ENCODE measurements at places on chromosomes 1 and 21. TPM values are rescaled to one million over a fixed set of nuclear protein-coding genes. Genes with fewer than 3 reads are reported as not detected.
A peak's percentile ranks its signal among the peaks of the same experiment; 100 is the strongest.

GRCh38 chr1:55632058-55632457 is 416.9 kb upstream of the USP24 start:
- no peaks in the 10 kb centered on the region for H3K4me1 ChIP-seq
- no peaks in the 10 kb centered on the region for H3K27me3 ChIP-seq
- H3K27ac ChIP-seq: no peak overlapping the region
- no peaks in the 10 kb centered on the region for H3K36me3 ChIP-seq
- DNase-seq: no peak

DNA sequence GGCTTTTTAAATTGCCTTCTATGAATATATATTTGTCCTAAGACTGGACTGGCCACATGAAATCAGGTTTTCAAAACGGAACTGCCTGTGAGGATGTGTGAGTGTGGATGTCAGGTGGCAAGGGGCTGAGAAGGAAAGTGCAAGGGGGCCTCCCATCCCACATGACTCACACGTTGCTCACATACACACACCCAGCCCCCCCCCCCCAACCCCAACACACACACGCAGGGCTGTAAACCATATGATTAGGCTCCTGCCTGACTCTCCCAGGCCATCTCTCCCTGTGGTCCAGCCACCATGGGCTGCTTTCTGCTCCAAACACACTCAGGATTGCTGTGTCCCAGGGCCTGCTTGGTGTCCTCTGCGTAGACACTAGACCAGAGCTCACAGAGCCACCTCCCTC is 22.4 kb downstream of the DEGS1 start:
- H3K36me3 ChIP-seq: no peaks in the 10 kb centered on the region
- no peaks in the 10 kb centered on the region for H3K27me3 ChIP-seq
- no peak overlapping the region for H3K4me3 ChIP-seq

- no peaks in the 10 kb centered on the region for H3K36me3 ChIP-seq
- H3K27ac ChIP-seq: no peak overlapping the region
- DNase-seq: no peak
- H3K27me3 ChIP-seq: no peaks in the 10 kb centered on the region
These were observed 49.3 kb downstream of the CDC42BPA start for GRCh38 chr1:227268943-227269342.

The HTR6 gene
- not detected for total RNA-seq

- H3K27ac ChIP-seq: no peak overlapping the region
- no peaks in the 10 kb centered on the region for H3K27me3 ChIP-seq
- no peaks in the 10 kb centered on the region for H3K4me1 ChIP-seq
- no peaks in the 10 kb centered on the region for H3K36me3 ChIP-seq
- H3K4me3 ChIP-seq: no peak overlapping the region
These were observed 145.0 kb upstream of the ZC3H11B start for GRCh38 chr1:219757890-219758289.

- no peak overlapping the region for H3K27ac ChIP-seq
- no peak overlapping the region for H3K4me3 ChIP-seq
- peaks cover 42% of the 10 kb centered on the region for H3K36me3 ChIP-seq
- H3K4me1 ChIP-seq: no peaks in the 10 kb centered on the region
- no peaks in the 10 kb centered on the region for H3K27me3 ChIP-seq
These were observed 26.1 kb downstream of the MTR start for GRCh38 chr1:236821091-236821627.

DNA sequence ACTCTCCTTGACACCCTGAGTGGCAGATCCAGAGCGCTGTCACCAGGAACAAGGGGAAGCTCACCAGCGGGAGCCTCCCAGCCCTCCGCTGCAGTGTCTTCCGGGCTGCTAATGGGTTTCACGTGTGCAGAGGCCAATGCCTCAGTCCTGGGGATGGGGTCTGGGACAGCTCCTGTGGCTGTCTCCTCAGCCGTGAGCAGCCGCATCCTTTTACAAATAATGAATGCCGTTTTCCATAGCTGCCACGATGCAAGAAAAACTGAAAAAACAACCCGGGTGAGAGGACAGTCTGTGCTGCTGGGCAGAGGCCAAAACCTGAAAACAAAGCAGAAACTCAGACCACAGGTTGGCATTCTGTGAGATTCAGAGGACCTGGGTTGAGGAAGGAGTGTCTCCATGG is 212.2 kb upstream of the RAB4A start:
- no peak overlapping the region for H3K27ac ChIP-seq
- no peaks in the 10 kb centered on the region for H3K4me1 ChIP-seq
- H3K27me3 ChIP-seq: no peaks in the 10 kb centered on the region
- DNase-seq: no peak
- no peak overlapping the region for H3K4me3 ChIP-seq

The CYP4A22 gene
- not detected for total RNA-seq

DNA sequence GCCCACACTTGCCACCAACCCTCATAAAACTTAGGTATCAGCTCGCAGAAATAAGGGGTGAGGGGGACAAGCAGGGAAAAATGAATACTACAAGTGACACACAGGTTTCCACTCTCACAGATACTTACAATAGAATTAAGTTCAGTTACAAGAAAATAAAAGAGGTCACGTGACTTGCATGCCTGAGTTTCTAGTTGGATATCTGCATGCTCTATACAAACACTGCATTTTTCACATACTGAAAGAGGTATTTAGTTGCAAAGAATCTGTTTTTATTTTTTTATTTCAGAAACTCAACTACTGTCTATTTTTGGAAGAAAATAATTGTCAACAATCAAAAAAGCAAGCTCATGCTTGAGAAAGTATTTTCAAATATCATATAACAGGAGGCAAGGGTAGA is 43.5 kb downstream of the DPYD start:
- no peak overlapping the region for H3K4me3 ChIP-seq
- no peaks in the 10 kb centered on the region for H3K36me3 ChIP-seq
- H3K27ac ChIP-seq: no peak overlapping the region
- no peaks in the 10 kb centered on the region for H3K27me3 ChIP-seq
- DNase-seq: no peak

DNA sequence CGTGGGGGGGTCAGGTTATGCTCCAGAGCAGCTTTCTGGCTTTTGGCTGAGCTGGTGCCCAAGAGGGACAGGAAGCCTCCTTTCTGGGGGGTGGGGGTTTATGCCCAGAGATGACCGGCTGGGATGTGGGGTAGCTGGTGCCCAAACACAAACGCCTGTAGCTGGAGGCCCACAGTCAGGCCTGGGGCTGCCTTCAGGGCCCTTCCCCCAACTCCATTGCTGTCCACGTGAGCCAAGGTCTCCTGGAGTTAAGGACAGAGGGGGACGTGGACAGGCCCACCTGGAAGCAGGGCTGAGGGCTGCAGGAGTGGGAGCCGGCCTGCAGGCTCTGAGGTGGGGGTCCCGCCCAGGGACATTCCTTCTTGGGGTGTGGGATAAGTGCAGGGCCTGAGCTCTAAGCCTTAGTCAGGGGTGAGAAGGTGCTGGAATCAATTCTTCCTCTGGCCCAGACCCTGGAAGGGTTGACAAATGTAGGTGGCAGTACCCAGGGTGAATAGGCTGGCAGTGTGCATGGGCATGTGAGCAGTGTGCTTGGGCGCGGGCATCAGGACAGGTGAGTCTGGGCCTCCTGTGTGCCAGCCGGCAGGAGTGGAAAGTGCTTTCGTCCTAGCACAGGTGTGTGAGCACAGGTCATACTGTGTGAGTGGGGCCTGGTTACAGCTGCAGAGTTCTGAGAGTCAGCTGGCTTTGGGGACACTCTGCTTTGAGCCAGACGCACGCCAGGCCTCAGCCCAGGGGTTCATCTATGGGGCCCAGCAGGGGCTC is 6.8 kb downstream of the CPLANE2 start:
- no peaks in the 10 kb centered on the region for H3K27me3 ChIP-seq
- no peak for DNase-seq
- H3K4me1 ChIP-seq: peaks cover 5% of the 10 kb centered on the region
- no peak overlapping the region for H3K4me3 ChIP-seq
- H3K27ac ChIP-seq: no peak overlapping the region

DNA sequence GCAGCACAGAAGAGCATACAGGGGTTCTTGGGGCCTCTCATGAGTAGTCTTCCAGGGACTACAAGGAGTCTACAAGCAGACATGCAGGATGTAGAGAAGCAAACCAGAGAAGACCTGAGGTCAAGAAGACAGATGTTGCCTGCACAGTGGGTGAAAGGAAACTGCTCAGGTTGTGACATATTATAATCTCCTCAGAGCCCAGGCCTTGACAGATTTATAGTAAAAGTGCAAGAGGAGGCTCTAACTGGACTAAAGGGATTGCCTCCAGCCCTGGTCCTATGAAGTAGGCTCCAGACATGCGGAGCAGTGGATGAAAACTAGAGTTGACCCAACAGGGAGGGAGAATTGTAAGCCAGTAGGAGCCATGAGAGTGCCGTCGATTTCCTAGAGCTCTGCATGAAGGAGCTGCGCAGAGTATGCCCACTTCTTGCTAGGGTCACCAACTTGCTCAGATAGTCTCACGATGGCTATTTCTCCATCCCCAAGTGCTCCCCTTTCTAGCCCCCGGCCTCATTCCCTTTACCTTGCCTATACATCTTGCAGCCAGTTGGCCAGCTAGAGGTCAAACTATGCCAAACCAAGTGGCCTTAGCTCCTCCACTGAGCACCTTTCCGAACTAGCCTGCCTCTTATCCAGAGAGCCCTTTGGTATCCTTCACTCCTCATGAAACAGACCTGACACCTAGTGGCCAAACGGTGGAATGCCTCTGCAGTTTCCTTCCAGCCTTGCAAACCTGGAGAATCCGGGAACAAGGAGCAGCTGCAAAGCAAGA is 36.2 kb upstream of the IPO9 start:
- H3K27ac ChIP-seq: no peak overlapping the region
- H3K4me3 ChIP-seq: no peak overlapping the region
- DNase-seq: peak; percentile 79
- H3K4me1 ChIP-seq: peaks cover 36% of the 10 kb centered on the region
- peaks cover 52% of the 10 kb centered on the region for H3K36me3 ChIP-seq
- H3K27me3 ChIP-seq: no peaks in the 10 kb centered on the region

The CD164L2 gene
- not detected for total RNA-seq
